ENCODE measurements at places on chromosomes 2 and 18.

- DNase-seq = no peak
These were observed 41.9 kb upstream of the LIMS1 start for GRCh38 chr2:108492364-108492763.

DNA sequence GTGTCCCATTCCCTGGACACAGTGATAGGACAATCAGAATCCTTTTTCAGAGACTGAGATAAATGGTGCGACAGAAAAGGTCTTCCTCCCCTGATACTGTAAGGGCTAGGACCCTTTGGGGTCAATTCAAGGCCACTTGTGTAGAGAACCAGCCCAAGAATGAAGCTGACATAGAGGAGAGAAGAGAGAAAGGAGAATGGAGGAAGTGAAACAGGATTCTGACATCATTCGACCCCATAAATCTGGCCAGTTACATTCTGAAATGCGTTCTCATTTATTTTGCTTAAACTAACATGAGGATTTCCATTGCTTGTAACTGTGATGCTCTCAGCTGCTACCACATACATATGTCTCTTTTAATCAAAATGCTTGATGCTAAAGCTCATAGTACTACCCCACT is 148.1 kb downstream of the TMEM163 start:
- no peak for DNase-seq

- peak; percentile 26 for DNase-seq
These were observed 105.5 kb upstream of the ASB18 start for GRCh38 chr2:236369661-236370062.

GRCh38 chr18:77114415-77115191 is 18.0 kb downstream of the MBP start:
- DNase-seq = peak; percentile 41

DNA sequence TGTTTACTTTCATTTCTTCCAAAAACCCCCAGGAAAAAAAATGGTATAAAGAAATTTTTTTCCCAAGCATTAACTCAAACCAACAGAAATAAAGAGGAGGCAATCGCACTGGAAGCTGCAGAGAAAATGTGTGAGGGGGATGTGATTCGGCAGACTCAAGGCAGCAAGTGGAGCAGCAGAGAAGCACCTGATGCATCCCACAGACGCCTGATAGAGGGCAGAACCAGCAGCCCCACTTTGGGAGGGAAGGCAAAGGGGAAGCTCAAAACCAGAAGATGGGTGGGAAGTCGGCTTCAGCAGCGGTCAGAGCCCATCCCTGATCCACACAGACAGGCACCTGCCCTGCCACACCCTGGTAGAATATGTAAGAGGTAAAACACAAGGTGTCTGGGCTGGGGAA is 12.6 kb downstream of the FTCDNL1 start:
- no peak for DNase-seq

DNA sequence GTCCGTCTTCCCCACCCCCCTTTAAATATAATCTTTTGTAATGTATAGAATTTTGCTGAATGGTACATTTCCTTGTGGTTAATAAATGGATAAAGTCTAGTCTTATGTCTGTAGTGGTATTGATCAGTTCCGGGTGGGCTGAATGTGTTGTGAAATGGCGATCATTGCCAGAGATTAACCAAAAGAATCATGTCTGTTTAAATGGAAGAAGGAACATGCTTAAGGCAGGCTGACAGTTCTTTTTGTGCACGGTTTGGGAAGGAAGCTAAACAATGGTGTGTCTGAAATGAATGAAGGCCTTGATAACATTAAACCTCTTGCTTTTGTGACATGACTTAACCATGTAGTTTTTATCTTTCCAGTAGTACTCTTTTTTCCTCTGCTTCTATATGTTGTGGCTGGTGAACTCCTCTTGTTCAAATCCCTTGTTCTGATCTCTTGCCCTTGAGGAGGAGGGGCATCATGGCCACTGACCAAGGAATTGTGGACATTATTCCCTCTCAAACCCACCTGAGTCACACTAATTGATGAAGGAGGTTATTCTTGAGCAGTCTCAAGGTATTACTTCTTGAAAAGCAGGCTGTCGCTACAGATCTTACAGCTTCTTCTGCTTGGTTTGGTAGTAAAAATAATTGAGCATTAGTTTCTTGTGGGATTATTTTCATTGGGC is 1.7 kb downstream of the ACVR2A start:
- peak; percentile 28 for DNase-seq
